ENCODE measurements at places on chromosomes 3 and 15.

- no peak for DNase-seq
Measured at GRCh38 chr3:14206548-14207177, 28.0 kb downstream of the LSM3 start.

DNA sequence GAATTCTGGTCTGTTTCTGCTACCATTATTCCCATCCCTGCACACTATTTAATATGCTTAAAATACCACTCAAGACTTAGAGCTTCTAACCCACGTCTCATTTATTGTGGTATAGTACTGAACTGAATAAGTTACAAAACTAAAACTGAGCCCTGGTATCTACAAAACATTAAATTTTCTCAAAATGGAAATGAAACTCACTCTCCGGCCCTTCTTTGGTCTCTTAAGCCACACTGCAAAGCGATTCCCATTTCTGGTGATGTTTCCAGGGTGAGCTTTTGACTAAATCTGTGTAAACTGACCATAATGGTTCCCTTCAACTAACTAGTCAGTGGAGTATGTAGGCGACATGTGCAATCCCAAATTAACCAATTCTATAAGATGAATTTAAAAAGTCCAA lies 18.6 kb downstream of the KPNA4 start:
- no peak for DNase-seq

GRCh38 chr3:34396956-34397355 lies 598.5 kb downstream of the PDCD6IP start:
- no peak for DNase-seq

DNA sequence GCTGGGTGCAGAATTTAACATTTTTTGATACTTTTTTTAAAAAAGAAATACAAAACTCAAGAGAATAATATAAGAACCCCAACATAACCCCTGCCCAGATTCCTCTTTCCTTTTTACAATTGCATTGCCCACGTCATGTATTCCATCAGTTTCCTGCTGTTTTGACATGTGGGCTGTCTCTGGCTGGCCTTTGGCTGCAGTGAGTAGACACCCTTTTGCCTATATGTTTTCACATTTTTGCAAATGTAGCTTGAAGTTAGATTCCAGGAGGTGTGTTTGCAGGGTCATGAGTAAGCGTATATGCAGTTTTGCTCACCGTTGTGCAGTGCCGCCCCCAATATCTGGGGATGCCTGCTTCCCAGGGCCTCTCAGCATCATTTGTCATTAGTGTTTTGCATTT lies 28.0 kb upstream of the ATP10A start:
- no peak for DNase-seq

- no peak for DNase-seq
Measured at GRCh38 chr3:36890261-36890660, 54.6 kb downstream of the TRANK1 start.

DNA sequence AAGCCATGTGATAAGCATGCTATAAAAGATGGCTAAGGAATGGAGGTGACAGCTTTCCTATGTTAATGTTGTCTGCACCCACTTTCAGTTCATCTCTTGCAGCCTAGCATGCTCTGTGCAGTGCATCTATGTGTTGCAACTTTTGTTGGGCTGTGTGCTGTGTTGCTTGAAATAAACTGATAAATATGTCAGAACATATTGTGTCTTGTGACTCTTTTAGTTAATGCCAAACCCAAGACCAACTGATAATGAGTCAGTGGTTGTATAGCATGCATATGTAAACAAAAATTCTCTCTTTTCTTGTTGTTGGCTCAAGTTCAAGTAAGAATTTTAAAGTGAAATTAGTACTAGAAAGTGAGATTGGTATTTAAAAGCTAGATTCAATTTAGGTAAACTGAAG lies 37.0 kb upstream of the SCN10A start:
- no peak for DNase-seq

- DNase-seq, result peak; percentile 24
Measured at GRCh38 chr3:111548092-111548491, 6.1 kb downstream of the CD96 start.

Measured in AG20443 (cell line).